Right cardiac atrium (tissue), 5 donors: ENCODE measurements at places on chromosomes 13 and 19.

DNA sequence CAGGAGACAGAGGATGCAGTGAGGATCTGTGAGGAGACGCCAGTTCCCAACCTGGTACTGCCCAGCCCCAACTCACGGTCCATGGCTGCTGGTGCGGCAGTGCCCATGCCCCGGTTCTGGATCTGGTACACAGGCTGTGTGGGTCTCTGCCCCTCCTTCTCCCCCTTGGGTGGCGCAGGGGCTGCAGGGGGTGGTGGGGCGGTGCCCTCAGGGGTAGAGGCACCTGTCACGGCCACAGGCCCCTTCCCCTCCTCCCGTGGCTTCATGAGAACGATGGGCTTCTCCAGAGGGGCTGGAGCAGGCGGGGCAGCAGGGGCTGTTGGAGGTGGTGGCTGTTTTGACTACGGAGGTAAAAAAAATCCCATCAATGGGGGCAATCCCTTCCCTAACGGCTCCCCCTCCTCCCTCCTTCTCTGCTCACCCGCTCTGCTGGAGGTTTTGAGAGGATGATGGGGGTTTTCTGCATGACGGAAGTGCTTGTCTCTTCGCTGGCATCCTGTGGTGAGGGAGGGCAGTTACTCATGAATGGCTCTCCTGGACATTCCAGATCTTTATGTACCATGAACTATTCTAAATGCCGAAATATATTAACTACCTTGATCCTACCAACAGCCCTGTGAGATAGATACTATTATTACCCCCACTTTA, 7.1 kb downstream of the SMG9 start:
- DNase-seq: no peak

GRCh38 chr13:58855283-58855682, 1223.7 kb downstream of the PCDH17 start:
- no peak for DNase-seq

DNA sequence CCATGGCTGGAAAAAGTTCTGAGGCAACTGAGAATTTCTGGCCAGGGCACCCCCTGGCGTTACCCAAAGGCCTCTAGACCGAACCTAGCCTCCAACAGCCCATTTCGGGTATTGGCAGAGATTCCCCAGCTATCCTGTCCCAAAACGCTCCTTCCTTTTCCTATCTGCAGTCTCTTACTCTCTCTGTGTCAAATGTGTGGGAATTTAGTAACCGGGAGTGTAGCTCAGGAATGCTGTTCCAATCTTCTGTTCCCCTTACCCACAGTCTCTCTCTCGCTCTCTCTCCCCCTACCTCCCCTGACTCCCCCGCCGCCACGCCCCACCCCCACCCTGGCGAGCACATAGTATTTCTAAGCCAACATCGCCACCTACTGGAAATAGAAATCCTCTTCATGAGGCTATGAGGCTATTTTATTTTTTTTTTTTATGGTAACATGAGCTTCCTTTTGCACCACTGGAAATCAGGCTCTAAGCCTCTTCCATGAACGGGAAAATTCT, 27.0 kb downstream of the OXGR1 start:
- no peak for DNase-seq

DNA sequence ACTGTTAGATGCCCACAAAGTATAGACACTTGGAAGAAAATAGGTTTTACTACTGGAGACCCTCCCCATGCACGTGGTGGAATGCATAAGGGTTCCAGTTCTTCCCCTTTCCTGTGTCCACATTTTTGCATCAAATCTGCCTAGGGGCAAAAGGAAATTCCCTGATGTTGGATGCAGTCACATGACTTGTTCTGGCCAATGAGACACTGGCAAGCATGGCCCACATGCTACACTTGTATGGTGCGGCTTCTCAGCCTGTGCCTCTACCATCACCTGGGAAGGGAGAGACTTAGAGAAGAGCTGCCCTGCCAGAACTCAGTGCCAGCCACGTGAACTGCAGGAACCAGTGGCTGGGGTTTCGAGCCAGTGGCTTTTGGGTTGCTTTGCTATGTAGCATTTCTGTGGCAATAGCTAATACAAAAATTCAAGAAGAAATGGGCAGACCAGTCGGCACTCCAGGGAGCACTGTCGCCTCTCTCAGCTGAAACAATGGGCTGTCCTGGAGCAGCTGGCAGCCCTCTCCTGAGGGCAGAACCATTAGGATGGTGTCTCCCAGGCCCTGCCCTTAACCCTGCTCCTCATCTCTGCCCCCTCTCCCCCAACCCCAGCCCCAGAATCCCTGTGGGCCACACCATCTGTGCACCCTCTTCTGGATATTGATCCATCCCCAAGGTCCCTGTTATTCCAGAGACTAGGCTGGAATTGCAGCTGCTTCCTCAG, 634.0 kb downstream of the UQCRFS1 start:
- DNase-seq: no peak

GRCh38 chr13:73618275-73618865, 515.8 kb downstream of the KLF12 start:
- DNase-seq: no peak

- no peak for DNase-seq
These were observed 158.2 kb downstream of the NALCN start for GRCh38 chr13:101258071-101258470.

DNA sequence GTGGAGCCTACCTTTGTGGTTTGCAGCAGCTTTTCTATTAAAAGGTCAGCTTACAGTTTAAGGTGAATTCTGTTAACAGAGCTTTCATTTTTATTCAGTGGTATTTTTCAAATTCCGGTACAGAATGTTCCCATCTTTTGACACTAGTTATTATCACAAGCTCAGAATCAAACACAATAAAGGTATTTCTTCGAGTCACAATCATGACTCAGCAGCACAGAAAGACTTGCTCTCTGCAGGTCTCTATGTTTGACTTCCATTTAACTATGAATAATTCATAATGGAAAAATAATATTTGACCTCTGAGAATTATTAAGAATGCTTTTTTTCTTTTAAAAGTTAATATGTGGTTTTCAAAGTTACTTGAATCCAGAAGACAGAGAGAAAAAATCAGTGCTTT, 28.2 kb downstream of the DACH1 start:
- no peak for DNase-seq
